Epithelial cell of esophagus (primary cell): ENCODE measurements at places on chromosomes 2 and 18.

DNA sequence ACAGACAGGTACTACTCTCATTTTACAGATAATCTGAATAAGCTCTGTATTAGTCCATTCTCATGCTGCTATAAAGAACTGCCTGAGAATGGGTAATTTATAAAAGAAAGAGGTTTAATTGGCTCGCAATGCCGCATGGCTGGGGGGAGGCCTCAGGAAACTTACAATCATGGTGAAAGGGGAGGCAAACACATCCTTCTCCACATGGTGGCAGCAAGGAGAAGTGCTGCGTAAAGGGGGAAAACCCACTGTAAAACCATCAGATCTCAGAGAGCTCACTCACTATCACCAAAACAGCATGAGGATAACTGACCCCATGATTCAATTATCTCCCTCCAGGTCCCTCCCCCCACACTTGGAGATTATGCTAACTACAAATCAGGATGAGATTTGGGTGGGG, 254.4 kb downstream of the KCNE4 start:
- DNase-seq, result peak; percentile 24

GRCh38 chr2:209321076-209321475, 102.8 kb upstream of the MAP2 start:
- peak; percentile 49 for DNase-seq

DNA sequence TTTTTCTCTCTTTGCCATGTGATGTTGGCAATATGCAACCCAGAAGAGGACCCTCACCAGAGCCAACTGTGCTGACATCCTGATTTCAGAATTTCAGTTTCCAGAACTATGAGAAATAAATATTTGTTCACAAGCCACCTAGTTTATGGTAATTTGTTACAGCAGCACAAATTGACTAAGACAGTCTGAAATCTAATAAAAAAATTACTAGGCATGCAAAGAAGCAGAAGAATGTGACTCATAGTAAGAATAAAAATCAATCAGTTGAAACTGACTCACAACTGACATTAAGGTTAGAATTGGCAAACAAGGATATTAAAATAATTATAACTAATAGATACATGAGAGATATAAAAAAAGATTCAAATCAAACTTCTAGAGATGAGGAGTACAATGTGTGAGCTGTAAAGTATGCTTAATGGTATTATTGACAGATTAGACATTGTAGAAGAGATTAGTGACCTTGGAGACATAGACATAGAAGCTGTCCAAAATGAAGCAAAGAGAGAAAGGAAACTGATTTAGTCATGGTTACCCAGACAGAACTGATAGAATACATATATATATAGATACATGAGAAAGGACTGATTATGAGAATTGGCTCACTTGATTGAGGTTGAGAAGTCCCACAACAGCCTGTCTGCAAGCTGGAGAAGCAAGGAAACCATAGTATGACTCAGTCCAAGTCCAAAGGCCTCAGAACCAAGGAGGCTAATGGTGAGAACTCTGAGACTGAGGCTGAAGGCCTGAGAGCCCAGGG, 27.8 kb upstream of the TTC39C start:
- no peak for DNase-seq

DNA sequence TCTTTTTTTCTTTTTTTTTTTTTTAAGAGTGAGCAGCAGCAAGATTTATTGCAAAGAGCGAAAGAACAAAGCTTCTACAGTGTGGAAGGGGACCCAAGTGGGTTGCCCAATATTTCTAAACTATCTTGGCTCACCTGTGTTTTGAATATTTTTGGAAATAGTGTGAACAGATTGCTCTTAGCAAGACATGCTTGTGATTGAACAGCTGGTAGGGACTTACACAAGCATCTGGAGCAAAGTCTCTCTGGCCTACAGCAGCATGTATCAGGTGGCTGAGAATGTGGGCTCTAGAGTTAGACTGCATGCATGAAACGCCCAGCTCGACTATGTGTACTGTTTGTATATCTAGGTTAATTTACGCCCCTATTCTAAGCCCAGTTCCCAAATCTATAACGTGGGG, 40.3 kb upstream of the FBXO11 start:
- no peak for DNase-seq

- no peak for DNase-seq
These were observed 28.7 kb upstream of the SLC25A52 start for GRCh38 chr18:31789409-31789808.

- DNase-seq, result no peak
These were observed 110.5 kb downstream of the GATA6 start for GRCh38 chr18:22279741-22280452.

GRCh38 chr2:189411860-189412259, 29.4 kb upstream of the WDR75 start:
- peak; percentile 55 for DNase-seq

DNA sequence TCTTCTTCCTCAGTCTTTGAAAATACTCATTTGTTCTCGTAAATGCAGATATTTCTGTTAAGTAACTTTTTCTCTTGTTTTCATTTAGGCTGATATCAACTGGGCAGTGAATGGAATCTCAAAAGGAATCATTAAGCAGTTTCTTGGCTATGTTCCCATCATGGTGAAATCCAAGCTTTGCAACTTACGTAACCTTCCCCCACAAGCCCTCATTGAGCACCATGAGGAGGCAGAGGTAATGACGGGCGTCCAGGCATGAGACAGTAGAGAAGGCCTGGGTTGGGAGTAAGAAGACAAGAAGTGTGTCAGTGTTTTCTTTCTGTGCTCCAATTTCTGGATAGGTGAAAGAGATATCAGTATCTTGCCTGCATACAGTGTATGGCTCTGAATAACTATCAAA, 5.1 kb downstream of the POLR1B start:
- DNase-seq, result peak; percentile 67

- no peak for DNase-seq
These were observed 31.7 kb upstream of the CERS6 start for GRCh38 chr2:168424112-168424951.

DNA sequence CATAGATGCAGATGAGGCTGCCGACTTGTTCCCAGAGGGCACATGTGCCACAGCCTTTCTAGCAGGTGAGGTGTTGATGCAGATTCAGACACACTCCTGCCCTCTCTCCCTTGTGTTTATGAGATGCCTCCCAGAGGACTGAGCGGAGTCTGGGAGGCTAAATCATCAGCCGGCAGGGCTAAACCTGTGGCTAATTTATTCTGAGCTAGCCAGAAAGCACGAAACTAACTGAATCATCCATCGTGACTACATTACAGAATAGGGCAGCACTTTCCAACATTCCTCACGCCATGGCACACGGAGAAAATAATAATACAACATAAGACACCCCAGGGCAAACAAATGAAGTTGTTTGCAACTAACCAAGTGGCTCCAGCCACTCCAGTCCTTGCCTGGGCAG, 101.7 kb upstream of the FZD7 start:
- peak; percentile 54 for DNase-seq

GRCh38 chr18:24246143-24246542, 107.3 kb downstream of the CABYR start:
- no peak for DNase-seq

- peak; percentile 89 for DNase-seq
These were observed 7.5 kb downstream of the ASB1 start for GRCh38 chr2:238433941-238434845.

GRCh38 chr18:29250259-29250658, 1073.3 kb upstream of the CDH2 start:
- no peak for DNase-seq

DNA sequence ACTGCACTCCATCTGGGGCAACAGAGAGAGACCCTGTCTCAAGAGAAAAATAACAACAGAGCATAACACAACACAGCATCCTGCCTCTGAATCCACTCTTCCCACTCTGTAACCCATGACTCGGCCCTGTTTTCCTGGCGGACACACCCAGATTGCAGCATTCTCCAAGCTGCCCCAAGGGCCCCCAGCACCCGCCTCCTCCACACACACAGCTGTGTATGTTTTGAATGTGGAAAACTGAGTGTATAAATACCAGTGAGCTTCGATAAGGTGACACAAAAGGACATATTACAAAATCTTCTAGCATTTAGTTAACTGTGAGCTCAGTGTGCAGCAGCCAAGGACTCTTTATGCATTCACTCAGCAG, 13.0 kb downstream of the IMPA2 start:
- peak; percentile 89 for DNase-seq

DNA sequence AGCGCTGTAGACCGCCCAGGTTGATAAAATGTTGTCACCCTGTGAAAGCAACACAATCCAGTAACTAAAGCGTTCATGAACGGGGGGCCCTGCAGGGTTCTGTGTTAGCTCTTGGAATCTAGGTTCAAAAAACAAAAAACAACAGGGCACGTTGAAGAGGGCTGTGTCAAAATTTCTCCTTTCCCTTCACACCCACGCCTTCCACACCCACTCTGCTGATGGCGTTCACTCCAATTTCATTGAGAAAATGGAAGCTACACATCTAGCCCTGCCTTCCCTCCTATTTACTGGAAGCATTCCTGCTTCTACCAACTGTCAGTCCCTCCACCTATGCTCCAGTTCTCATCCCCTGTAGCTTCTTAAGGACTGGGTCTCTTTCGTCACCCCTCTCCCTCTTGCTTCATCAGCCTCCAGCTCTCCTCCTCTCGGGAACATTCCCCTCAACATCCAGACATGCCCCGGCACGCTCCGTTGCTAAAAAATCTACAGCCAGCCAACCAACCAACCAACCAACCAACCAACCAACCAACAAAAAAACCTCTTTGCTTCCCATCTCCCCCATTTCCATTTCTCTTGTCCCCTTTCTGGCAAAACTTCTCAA, 98.4 kb upstream of the SP3 start:
- DNase-seq, result peak; percentile 93

DNA sequence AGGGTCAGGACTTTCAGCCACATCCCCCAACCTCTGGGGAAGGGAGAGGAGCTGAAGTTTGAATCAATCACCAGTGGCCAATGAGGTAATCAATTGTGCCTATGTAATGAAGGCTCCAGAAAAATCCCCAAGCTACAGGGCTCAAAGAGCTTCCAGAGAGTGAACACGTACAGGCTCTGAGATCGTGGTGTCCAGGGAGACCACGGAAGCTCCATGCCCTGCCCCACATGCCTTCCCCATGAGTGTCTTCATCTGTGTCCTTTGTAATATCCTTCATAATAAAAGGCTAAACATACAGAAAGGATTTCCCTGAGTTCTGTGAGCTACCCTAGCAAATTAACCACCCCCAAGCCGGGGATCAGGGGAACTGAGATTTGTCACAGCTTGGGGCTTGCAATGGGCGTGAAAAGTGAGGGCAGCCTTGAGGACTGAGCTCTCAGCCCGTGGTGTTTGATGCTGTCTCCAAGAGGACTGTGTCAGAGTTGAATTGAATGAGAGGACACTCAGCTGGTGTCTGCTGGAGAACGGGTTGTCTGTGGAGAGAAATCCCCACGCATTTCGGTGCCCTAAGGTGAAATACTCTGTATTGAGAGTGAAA, 25.5 kb upstream of the TUBB6 start:
- peak; percentile 94 for DNase-seq

DNA sequence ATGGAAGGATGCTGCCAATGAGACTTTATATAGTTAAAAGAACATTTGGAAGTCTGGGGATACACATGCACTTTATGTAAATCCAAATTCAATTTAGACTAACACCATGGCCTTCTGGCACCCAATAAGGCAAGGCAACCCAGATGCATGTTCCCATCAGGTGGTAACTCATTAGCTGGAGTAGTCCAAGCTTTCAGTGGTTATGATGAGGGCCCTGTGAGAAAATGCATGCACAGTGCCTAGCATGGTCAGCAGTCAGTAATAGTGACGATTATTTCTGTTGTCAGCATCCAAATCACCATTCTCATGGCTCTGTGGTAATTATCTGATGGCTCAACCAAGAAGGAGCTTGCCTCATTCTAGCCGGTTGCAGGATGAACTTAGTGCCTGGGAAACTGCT, 70.3 kb upstream of the CTLA4 start:
- DNase-seq, result no peak

GRCh38 chr2:145652036-145652435, 1132.1 kb upstream of the ZEB2 start:
- no peak for DNase-seq

GRCh38 chr2:164882276-164882675, 40.7 kb upstream of the COBLL1 start:
- no peak for DNase-seq

DNA sequence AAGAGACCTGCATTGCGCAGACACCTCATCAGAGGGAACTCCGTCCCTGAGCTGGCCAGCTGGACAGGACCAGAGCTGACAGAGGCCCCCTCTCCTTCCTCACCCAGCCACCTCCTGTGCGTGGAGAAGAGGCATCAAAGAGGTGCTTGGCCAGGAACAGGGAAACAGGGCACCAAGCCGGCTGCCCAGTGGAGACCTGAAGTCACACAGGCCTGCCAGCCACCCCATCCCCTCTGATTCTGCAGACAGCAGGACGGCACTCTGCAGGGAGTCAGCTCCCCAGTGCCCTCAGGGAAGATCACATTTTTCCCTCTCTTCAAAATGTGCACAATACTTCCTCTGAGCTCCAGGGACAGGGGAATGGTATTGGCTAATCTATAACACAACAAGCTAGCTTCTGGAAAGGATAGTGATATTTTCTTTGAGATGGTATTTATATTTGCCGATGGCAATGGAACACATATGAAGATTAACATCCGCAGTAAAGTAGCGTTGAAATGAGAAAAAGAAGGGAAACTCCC, 30.5 kb downstream of the SLC1A4 start:
- no peak for DNase-seq

DNA sequence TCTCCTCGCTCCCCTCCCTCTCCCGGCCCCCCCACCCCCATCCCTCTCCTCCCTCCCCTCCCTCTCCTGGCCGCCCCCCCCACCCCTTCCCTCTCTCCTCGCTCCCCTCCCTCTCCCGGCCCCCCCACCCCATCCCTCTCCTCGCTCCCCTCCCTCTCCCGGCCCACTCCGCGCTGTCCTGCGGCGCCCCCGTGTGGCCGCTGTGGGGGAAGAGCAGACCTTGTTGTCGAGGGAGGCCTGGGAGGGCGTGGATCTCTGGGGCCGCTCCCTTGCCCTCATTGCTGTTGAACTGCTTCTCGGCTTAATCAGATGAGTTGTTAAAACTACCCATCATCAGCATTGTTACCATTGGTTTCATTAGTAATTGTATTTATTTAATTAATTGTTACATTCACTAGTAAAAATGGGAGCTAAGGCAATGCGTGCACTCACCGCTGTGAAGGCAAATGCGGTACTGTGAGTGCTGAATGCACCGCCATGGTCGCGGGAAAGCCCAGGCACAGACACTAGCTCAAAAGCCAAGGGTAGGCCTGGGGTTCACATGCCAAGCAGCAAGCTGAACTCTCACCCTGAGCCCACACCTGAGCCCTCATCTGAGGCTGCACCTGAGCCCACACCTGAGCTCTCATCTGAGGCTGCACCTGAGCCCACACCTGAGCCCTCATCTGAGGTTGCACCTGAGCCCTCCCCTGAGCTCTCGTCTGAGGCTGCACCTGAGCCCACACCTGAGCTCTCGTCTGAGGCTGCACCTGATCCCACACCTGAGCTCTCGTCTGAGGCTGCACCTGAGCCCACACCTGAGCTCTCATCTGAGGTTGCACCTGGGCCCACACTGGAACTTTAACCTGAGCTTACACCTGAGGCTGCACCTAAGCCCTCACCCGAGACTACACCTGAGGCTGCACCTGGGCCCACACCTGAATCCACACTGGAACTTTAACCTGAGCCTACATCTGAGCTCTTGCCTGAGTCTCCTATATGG, 8.8 kb downstream of the RTP5 start:
- DNase-seq, result peak; percentile 67
